Activated T-helper 1 cell treated with Interleukin-2 at 50 U/mL for 16 hours (primary cell): ENCODE measurements at places on chromosomes 3 and 15.

- DNase-seq: no peak
Measured at GRCh38 chr15:45093622-45094357, 20.2 kb downstream of the DUOX2 start.

DNA sequence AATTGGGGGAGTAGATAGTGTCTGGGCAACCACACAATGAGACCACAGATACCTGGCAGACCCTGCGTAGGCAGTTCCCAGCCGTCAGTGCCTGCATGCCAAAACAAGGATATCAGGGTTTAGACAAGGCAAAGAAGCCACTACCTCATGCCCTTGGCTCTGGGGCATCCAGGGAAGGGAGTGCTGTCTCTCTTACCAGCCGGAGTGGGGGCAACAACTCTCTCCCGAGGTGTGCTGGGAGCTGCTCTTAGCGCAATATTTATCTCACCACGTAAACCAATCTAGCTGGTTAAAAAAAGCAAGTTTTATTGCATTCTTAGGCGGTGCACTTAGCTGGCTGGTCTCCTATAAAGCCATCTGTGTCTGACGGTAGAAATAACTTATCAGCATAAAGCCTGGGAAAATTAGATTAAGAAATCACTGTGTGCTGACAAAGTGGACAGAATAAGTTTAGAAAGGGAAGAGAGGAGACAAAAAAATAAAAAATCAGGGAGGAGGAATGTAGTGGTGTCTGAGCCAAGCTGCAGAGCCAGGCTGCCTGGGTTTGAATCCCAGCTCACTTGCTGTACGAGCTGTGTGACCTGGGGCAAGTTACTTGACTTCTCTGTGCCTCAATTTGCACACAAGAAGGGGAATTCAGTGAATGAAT is 273.2 kb downstream of the PDZRN3 start:
- no peak for DNase-seq

DNA sequence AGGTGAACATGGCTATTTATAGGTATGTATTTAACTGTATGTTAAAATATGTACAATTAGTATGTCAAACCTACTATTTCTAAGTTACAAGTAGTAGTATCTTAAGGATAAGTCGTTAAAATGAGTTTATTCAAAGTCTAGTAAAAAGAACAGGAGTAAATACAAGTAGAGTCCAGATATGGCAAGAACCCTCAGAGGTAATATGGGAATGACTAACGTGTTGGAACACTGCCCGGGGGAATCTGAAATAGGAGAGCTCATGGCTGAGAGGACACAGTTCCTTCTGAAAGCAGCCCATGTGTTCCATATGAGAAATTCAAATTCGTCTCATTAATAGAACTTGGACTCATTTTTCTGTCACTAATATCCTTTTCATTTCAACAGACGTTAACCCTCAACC is 158.8 kb downstream of the CLSTN2 start:
- DNase-seq: no peak

- DNase-seq: no peak
Measured at GRCh38 chr3:40930756-40931155, 268.5 kb upstream of the CTNNB1 start.

- DNase-seq: no peak
Measured at GRCh38 chr3:26560081-26560480, 62.5 kb upstream of the LRRC3B start.

DNA sequence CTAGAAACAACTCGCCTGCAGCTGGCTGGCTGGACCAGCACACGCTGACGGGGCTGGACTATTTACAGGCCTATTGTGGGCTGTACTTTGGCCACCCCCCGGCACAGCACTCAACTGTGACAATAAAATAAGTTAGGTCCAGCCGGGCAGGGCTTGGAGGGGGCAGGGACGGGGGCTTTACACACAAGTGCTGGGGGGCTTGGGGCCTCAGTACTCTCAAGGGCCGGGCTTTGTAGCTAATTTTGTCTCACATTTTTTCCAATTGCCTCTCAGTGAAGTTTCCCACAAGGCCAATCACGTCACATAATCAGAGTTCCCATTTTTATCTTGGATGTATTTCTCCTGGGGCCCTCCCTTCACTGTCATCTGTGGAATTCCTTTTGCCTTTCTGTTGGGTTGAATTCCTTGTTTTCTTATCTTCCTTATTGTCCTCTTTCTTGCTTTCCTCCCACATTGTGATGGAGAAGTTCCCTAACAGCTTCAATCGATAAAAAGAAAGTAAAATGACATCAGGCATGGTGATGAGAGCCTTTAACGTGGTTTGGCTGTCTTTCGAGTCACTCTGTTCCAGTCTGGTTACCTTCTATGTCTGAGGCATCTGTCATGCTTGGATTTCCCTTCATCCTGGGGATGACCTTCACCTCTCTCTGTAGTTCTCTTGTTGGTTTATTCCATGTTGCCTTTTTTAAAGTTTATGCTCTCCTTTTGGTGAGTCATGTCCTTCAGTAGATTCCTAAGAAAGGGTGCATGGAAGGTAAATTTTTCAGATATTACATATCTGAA is 44.1 kb upstream of the CMTM7 start:
- DNase-seq: no peak

DNA sequence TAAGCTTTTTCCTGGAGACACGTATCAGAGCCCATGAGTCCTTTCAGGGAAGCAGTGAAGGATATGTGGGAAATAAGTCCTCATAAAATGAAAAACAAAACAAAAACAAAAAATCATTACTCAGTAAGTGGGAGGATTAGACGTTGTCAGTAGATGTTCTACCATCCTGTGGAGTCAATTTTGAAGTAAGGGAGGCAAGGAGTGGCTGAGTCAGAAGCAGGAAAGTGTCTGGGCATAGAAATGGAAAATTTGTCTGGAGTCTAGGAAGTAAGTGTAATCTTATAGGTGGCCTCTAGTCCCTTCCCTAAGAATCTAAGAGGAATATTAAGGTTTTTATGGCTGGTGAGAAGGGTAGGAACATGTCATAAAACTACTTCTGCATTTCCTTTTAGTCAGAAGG is 339.8 kb upstream of the SEMA6D start:
- no peak for DNase-seq

- no peak for DNase-seq
Measured at GRCh38 chr3:151468284-151468917, 7.5 kb upstream of the IGSF10 start.

DNA sequence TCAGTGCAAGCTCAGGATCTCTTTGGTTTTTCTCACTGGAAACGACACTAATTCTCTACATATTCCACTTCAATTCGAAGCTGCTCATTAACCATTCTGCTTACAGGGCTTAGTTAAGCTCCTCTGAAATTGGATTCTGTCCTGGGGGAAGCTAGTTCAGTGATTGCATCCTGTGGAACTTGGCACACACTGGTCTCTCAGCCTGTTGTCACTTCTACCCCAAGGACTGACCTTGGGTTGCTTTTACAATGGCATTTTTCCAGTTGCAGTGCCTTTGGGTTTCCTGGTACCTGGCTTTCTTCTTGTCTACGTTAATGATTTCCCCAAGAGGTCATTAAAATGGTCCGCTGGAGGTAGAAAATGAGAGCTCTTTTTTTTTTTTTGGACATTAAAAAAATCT is 33.3 kb upstream of the GABRB3 start:
- no peak for DNase-seq

DNA sequence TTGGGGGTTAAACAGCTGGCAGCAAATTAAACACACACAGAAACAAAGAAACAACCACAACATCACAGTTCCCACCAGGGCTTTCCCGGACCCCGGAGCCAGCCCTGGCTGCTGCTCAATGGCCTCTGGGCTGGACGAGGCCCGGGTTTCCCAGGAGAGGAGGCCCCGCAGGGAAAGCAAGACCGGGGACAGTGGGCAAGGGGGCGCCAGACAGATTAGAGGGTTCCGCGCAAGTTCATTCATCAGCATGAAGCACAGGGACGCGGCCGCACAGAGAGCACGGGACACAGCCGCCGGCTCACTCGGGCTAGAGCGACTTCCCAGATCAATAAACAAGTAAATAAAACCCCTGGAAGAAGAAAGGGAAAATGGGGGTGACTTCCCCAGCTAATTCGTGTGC is 66.4 kb upstream of the RPL32 start:
- no peak for DNase-seq

DNA sequence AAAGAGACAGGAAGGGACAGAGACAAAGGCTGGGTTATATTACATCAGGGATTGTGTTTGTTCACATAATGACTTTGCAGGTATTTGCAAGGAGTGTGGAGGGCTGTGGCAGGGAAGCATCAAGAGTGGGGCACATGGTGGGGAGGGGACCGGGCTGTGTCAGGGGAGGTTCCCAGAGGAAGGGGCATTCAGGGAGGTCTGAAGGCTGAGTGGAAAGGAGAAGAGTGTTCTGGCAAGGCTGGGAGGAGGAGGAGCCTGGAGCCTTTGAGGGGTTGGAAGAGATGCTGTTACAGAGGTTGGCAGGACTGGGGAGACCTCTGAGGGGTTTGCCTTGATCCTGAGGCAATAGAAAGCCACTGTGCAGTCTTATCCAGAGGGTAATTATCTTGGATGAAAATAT is 49.4 kb downstream of the EXOG start:
- DNase-seq: no peak

GRCh38 chr3:16848007-16848406 is 36.7 kb upstream of the PLCL2 start:
- DNase-seq: no peak

DNA sequence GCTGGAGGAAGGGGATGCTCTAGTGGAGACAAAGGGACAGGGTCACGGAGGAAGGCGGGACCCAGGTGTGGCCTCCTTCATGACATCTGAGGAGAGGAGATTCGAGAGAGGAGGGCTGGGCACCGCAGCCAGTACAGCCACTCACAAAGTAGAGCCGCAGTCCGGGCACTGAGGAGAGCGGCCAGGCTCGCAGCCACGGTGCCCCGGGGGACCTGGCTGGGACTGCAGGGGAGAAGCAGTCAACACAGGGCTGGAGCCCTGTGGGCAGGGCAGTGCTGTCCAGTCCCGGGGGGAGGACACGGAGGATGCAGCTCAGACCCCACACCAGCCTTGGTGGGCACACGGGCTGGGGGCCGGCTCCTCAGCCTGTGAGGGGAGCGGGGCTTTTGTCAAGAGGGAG is 40.3 kb downstream of the HMCES start:
- DNase-seq: no peak

- no peak for DNase-seq
Measured at GRCh38 chr3:127209155-127209839, 16.4 kb downstream of the PRR23E start.

DNA sequence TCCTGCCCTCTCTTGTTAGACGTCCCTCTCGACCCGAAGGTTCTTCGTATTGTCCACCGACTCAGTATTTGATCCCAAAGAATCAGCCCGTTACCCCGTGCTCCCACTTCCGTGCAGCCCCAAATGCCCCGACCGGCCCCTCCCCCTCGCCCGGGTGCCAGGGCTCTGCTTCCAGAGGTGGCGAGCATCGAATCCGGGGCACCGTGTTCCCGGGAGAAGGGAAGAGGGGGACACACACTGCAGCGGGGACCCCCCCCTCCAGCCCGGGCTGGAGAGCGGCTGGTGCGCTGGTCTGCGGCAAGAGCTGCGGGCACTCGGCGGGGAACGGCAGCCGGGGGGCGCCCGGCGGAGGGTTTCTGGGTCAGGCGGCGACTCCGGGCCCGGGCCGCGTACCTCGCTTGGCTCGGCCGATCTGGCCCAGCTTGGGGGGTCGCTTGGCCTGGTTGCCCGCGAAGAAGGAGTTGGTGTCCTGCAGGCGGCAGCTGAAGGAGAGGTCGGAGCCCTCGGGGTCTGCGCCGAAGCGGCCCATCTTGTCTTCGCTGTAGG is 556 bp downstream of the CAMK2N2 start:
- DNase-seq: no peak

GRCh38 chr3:151015767-151016477 is 43.4 kb upstream of the CLRN1 start:
- DNase-seq: no peak

DNA sequence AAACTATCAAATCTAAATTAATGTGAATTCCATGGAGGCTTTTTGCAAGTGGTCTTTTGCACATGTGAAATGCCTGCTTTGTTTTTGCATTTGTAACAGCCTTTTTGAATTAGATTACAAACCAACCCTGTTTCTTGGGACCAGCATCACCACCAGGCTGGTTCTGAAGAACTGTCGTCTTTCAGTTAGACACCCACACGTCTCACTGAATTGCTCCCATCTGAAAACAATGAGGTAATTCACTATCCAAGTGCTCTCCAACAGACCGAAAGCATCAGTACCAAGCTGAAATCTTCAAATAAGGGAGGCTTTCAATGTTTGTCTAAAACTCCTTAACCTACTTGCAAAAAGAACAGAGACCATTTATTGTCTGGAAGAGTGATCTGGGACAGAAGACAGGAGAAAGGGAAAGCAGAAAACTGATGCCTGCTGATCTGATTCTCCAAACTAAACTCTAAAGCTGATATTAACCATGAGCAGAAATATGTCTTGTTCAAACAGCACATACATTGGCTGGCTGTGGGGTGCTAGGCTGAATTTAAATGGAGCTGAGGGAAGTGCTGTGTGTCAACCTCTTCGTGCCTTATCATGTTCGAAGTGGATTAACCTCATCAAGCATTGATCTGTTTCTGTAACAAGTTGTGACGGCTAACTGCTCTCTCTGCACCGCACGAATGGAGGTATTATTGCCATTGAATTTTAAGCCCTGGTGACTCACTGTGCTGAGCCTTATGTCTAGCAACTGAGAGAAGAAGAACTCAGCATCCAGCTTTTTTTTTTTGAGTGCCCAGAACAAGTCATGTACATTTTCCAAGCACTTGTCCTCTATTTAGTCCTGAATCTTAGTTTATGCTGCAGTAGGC is 213.7 kb upstream of the P2RY1 start:
- no peak for DNase-seq

GRCh38 chr3:171824824-171825221 is 14.5 kb upstream of the PLD1 start:
- DNase-seq: no peak

DNA sequence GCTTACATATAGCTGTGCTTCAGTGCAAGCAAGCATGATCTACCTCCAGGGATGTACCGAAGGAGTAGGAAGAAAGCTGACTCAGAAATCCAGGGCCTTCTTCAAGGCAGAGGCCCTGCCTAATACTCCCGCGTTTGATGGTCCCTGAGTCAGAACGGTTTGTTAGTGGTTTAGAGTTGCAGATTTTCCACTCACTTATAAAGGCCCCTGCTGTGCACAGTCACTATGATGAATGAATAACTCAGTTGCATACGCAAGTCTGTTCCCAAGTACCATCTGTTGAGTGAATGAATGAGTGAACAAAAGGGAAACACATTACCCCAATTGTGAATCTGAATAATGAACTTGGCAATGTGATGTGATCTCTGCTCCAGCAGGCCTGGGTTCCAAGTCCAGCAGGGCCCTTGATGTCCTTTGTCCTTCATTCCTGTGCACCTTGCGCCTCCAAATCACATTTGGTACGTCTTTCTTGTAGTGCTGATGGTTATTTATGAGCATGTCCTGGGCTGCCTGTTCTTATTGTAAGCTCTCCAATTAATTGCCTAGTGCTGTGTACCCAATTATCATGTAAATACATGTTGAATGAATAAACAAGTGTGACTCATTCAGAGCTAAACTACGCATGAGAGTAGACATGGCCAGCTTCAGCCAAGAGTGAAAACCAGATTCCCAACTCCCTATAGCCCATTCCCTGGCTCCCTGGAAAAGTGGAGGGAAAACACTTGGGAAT is 85.3 kb upstream of the LIMD1 start:
- no peak for DNase-seq
